ENCODE measurements at places on chromosomes 1 and 21.

DNA sequence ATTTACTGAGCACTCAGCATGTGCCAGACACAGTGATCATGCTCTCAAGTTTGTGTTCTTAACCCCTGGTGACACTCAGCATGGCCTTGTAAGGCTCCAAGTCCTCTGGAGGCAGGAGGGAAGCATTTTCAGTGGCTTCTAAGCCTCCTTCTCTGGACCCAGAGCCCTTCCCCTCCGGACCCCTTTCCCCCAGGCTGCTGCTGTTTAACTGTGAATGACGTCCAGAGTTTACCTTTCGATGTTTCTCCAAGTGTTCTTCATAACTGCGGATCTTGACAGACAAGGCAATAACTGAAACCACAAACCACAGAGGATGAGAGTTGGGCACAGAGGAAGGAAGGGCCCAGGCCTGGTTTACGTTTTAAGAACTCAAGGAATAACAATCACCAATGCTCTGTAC is 6.5 kb downstream of the MRPS15 start:
- DNase-seq: no peak

DNA sequence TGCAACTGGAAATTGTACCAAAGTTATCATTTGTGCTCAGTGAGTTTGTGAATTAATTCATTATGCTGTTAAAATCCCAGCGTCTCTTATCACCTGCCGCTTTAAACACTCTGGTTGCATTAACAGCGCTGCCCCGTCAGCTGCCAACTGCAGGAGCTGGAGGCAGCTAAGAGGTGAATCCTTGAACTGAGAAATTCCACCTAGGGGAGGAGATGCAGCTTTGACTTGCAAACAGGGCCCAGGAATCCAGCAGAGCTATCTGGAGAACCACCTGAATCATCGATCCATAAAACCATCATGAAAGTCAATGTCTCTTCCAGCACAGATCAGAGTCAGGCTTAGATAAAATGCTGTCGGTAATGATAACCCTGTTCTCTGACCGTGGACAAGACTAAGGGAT is 140.7 kb upstream of the PTBP2 start:
- no peak for DNase-seq

DNA sequence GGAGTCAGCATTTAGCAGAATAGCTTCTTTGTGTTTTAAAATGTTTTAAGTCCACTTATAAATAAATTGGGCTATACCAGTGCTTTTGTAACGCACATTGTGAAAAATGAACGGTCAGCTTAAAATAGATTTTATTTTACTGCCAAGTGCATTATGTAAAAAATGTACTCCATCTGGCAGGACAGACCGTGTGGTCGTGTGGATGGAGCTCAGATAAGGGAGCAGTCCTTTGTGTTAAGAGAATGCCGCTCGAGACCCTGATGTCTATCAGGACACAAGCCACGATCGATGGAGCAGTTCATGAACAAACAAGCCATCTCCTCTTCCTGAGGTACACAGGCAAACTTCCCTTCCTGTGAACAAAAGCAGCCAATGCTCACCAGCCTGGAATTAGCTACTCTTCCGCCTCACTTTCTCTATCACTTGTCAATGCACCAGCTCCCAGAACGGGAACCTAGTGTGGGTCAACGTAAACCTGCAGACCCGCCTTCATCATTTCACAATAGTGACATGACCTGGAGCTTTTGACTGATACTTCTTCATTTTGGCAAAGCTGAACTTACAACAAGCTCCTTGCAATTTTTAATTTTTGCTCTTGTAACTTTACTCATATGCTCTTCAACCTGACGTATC is 243.5 kb downstream of the TGFB2 start:
- no peak for DNase-seq

DNA sequence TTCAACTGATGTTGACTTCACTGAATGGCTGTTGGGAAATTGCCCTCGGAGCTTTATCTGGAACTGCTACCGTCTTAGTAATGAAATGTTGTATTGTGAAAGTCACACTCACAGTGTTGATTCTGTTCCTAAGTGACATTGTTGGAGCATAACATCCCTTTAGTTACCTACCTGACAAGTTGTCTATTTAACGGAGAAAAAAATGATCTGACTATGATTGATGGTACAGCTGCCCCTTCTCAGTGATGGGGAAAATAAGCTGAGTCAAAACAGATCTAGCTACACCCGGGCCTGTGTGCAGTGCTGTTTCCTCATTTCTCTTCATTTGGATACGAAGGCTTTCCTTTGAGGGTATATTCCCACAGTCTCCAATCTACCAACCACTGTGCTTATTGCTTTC is 472.3 kb upstream of the BRINP3 start:
- no peak for DNase-seq

GRCh38 chr1:55716151-55716550 is 501.0 kb upstream of the USP24 start:
- DNase-seq: no peak

DNA sequence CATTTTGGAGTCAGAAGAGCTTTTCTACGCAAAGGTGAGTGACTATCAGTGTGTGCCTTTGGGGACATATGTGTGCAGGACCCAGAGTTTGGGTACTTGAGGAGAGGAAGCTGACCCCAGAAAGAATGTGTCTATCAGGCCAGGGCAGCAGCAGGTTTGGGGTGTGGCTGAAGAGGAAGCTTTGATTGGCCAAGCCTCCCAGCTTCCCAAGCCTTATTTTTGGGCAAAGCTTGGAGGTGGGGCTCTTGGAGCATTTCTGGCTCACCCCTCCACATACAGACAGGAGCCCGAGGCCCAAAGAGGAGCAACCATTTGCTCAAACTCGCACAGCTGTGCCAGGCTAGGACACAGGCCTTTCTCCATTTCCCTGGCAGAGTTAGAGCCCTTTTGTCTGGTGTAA is 4.7 kb downstream of the GPR3 start:
- no peak for DNase-seq

- DNase-seq: no peak
Measured at GRCh38 chr21:45496968-45497845, 45.0 kb downstream of the SLC19A1 start.

DNA sequence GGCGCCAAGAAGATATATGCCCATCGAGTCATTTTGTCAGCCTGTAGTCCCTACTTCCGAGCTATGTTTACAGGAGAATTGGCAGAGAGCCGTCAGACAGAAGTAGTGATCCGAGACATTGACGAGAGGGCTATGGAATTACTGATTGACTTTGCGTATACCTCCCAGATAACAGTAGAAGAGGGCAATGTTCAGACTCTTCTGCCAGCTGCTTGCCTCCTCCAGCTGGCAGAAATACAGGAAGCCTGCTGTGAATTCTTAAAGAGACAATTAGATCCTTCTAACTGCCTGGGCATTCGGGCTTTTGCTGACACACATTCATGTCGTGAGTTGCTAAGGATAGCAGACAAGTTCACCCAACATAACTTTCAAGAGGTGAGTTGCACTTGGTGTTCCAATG is 19.1 kb downstream of the KLHL20 start:
- no peak for DNase-seq

GRCh38 chr1:223876590-223876989 is 30.8 kb upstream of the TP53BP2 start:
- DNase-seq: no peak

DNA sequence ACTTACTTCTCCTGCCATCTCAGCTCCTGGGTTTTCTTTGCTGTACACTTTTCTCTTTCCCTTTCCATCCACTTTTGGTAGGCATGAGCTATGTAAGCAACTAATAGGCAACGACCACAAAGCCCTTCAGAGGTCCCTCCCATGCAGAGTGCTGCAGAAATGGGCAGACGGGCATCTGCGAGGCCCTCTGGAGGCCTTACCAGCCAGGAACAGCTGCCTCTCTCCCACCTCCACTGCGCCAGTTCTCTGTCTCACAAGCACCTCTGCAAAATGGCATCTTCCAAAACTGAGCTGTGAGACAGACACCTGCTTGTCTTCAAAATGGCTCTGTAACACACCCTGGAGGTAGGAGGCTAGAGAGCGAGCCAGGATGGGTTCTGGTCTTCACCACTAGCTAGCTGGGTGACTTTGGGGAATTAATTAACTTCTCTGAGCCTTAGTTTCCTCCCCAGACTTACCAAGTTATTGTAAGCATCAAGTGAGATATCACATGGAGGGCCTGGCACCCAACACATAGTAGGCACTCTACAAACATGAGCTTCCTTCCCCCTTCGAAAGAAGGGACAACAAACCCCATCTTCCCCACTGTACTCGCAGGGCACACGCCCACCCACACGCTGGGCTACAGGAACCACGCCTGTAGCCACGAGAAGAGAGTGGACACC is 62.0 kb downstream of the BCAR3 start:
- DNase-seq: no peak

- DNase-seq: no peak
Measured at GRCh38 chr1:206824331-206824730, 41.1 kb upstream of the IL20 start.

DNA sequence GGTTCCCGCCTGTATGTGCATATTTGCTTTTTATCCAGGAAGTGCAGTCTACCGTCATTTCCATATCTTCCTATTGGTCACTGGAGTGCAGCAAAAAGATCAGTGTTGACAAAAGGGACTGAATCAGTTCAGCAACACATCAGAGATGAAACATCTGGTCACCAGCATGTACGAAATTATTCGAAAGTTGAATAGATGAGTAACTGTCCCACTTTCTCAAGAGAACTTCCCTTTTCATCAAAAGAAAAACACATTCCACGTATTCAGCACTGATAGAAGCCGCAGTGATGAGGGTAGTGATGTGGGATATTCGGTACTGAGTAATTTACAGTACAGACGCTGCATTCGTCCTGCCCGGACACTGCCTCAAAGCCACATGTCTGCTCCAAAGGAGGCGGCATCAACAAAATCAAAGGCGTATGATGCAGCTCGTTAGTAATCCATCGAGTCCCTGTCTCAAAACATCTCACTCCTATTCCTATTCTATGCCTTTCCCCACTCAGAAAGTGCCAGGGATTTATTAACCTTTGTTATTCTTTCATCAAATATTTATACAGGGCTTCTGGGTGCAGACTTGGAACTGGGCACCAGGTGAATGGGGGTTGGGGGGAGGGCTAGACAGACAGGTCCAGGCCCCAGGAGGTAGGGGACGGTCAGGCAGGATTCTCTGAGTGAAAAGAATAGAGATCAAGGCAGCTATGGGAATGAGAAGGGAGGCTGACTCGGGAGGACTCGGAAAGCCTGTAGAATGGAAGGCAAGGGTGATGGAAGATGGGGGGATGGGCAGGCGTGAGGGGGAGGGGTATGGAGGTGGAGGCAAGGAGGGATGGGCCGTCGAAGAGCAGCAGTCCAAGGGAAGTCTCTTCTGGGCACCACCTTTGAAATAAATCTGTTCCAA is 79.5 kb upstream of the SLC45A1 start:
- DNase-seq: no peak

- DNase-seq: no peak
Measured at GRCh38 chr21:44370027-44370735, 16.8 kb downstream of the TRPM2 start.

GRCh38 chr1:227762231-227762911 is 27.1 kb downstream of the SNAP47 start:
- DNase-seq: peak; percentile 63

GRCh38 chr1:94515296-94515947 is 26.1 kb downstream of the F3 start:
- DNase-seq: no peak

GRCh38 chr1:96372881-96373280 is 348.7 kb upstream of the PTBP2 start:
- DNase-seq: no peak

GRCh38 chr1:206589206-206589605 is 23.1 kb downstream of the EIF2D start:
- no peak for DNase-seq

- no peak for DNase-seq
Measured at GRCh38 chr1:229851511-229851910, 215.5 kb upstream of the GALNT2 start.

DNA sequence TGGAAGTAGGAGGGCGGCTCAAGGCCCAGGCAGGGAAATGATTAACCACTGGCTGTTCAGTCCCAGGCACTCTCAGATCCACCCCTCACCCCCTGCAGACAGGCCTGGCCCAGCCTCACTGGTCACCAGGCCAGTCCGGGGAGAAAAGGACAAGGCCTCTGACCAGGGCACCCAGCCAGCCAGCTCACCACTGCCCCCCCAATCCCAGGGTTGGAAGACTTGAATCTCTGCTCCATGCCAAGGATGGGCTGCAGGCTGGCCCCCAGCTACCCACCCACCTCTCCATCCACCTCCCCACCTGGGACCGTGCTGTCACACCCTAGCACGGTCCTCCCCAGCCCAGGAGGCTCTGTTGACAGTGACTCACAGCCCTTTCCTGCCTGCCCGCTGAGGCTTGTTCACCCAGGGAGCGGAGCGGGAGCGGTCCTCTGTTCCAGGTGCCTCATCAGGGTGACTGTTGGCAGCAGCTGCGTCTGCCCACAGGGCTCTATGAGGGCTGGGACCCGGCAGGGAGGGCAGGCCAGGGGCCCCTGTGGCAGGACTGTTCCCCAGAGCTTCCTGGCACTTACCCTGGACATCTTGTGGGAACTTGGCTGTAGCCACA is 2.2 kb downstream of the LAD1 start:
- no peak for DNase-seq

DNA sequence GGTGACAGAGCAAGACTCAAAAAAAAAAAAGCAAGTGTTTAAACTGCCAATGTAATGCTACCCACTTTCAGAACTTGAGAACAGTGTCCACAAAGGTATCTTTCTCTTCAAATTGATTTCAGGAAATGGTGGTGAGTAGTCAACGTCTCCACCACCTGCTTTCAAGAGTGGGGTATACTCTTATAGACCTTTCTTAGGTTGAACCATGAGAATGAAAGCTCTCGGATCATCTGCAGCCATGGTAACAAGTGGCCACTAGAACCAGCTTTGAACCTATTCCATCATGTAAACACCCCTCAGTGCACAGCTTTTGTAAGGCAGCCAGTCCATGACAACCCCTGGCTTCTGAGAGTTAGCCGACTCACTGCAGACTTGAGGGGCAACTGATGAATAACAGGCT is 107.4 kb downstream of the NTPCR start:
- no peak for DNase-seq

- no peak for DNase-seq
Measured at GRCh38 chr1:111507411-111508201, 4.2 kb upstream of the ADORA3 start.

GRCh38 chr1:18668046-18668445 is 37.4 kb downstream of the PAX7 start:
- DNase-seq: no peak

GRCh38 chr1:198519639-198520501 is 20.6 kb downstream of the ATP6V1G3 start:
- DNase-seq: no peak

GRCh38 chr1:165645654-165646366 is 14.8 kb downstream of the MGST3 start:
- no peak for DNase-seq

- DNase-seq: no peak
Measured at GRCh38 chr1:234987415-234988154, 141.1 kb downstream of the TOMM20 start.

Data from stimulated activated CD4-positive, alpha-beta T cell treated with anti-CD3 and anti-CD28 coated beads, Interleukin-1b, Interleukin-23, amount 100 ng/mL, for 1 hour (primary cell).